ENCODE measurements at places on chromosomes 3 and 15.

GRCh38 chr3:114043205-114043604 is 13.1 kb downstream of the CCDC191 start:
- DNase-seq, result no peak

DNA sequence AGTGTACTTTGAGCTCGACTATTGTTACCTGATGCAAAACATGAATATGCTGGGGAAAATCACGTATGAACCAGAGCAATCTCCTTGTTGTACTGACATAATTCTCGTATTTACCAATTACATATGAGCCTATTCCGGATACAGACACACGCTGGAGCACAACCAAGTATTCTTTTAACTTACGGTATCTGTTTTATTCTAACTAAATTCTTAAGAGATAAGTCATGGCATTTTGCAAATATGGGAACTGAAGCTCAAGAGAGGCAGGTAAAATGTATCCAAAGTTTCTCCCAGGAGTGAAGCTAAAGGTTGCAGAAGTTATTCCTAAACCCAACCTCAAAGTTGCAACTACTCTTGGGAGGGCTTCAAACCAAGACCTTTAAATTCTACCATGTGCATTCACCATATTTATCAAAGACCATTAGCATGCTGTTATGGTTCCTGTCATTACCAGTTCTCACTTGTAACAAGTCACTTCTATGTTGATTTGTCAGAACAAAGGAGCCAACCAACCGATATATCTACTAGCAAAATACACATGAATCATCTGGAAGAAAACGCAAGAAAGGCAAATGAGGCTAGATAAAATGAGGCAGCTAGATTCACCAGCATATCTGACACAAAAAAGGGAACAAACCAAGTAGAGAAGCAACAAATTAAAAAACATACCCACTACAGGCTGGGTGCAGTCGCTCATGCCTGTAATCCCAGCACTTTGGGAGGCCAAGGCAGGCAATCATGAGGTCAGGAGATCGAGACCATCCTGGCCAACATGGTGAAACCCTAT is 17.8 kb downstream of the TBL1XR1 start:
- no peak for DNase-seq

- peak; percentile 52 for DNase-seq
These were observed 15.6 kb downstream of the CHST2 start for GRCh38 chr3:143135150-143135549.

DNA sequence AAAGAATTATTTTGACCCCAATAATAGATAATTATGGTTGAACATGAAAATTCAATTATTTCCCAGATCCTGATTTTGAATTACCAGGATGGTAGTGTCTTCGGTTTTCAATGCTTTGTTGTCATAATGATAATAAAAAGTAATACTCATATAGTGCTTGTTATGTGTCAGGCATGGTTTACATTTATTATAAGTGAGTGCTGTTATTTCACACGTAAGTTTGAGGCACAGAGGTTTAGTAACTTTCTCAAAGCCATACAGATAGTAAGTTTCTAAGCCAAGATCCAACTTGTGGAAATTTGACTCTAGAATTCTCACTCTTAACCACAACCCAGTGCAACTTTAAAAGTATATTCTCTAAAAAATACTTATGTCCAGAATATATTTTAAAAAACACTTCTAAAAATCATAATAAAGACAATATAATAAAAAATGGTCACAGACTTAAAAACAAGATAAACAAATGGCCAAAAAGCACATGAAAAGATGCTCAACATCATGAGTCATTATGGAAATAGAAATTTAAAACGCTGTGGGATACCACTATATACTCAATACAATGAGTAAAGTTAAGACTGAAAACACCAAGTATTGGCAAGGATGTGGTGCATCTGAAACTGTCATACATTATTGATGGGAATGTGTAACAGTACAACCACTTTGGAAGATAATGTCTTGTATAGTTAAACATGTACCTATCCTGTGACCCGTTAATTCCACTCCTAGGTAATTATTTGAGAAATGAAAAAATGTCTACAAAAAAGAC is 45.2 kb downstream of the SPRED1 start:
- no peak for DNase-seq

- no peak for DNase-seq
These were observed 1.4 kb downstream of the MFGE8 start for GRCh38 chr15:88911766-88912118.

- no peak for DNase-seq
These were observed 24.6 kb downstream of the COL8A1 start for GRCh38 chr3:99662838-99663570.

GRCh38 chr3:18989237-18989795 is 159.0 kb upstream of the KCNH8 start:
- no peak for DNase-seq

GRCh38 chr15:85558848-85559247 is 178.4 kb downstream of the AKAP13 start:
- no peak for DNase-seq

DNA sequence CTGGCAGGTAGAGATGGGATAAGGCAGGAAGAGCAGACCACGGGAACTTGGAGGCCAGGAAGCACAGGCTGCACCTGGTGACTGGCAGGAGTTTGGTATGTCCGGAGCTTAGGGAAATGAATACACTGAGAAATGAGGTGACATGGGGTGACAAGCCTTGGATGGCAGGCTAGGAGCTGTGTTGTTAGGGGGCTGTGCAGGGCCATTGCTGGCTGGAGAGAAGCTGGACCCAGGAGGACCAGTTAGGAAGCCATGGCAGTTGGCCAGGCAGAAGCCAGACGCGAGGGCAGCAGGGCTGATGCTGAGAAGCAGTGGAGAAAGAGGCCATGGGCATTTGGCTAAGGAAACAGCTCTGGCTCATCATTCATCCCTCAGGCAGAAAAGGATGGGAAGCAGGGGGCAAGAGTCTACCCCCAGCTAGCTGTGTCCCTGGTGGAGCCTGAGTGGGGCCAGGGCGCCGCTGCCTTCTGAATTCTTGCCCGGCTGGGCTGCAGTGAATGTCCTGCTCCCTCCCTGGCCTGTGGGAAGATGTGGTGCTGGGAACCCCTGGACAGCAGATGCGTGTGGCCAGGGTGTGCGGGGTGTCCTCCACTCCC is 255.8 kb downstream of the FAM43A start:
- DNase-seq, result no peak

GRCh38 chr3:133424937-133425869 is 25.3 kb downstream of the BFSP2 start:
- DNase-seq, result no peak

GRCh38 chr3:61030469-61031035 is 220.7 kb downstream of the FHIT start:
- DNase-seq, result no peak

GRCh38 chr15:51137880-51138430 is 43.2 kb upstream of the TNFAIP8L3 start:
- DNase-seq, result no peak

GRCh38 chr3:126752303-126753190 is 48.5 kb downstream of the CHCHD6 start:
- DNase-seq, result peak; percentile 60

- DNase-seq, result no peak
These were observed 375.1 kb upstream of the THBS1 start for GRCh38 chr15:39205506-39206371.

Measured in T1000 (cell line).